ENCODE measurements at places on chromosomes 4 and X. TPM values are rescaled to one million over a fixed set of nuclear protein-coding genes. Genes with fewer than 3 reads are reported as not detected.

Gene NPY2R
- total RNA-seq: 3.3 TPM

Gene KCNIP4
- 0.68 TPM for total RNA-seq

GRCh38 chr4:107115185-107115847 is 79.2 kb upstream of the DKK2 start:
- DNase-seq: no peak
- no peaks in the 10 kb centered on the region for H3K27me3 ChIP-seq
- H3K4me1 ChIP-seq: no peaks in the 10 kb centered on the region

DNA sequence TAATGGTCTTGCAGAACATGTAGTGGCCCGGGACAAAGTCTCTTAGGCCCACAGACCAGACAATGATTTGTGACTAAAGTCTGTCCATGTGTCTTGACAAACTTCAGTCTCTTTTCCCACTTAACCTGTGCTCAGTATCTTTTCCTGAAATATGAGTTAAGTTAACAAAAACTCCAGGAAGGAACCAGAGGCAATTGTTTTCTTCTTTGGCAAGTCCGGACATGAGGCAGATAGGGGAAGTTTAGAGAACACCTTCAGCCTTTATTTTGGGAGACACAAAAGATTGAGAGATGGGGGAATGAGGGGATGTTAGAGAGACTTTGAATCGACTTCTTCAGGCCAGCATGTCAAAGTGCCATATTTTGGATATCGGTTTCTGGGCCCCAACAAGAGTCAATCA is 80.2 kb upstream of the FRMPD4 start:
- no peaks in the 10 kb centered on the region for H3K4me1 ChIP-seq
- DNase-seq: no peak
- no peak overlapping the region for H3K27ac ChIP-seq

GRCh38 chr4:123398853-123399626 is 2.4 kb downstream of the SPRY1 start:
- peak; percentile 82 for DNase-seq
- H3K36me3 ChIP-seq: no peaks in the 10 kb centered on the region
- peak overlapping the region; percentile 77 for H3K4me3 ChIP-seq
- H3K27me3 ChIP-seq: no peaks in the 10 kb centered on the region

Gene PHEX
- 0.37 TPM for total RNA-seq

DNA sequence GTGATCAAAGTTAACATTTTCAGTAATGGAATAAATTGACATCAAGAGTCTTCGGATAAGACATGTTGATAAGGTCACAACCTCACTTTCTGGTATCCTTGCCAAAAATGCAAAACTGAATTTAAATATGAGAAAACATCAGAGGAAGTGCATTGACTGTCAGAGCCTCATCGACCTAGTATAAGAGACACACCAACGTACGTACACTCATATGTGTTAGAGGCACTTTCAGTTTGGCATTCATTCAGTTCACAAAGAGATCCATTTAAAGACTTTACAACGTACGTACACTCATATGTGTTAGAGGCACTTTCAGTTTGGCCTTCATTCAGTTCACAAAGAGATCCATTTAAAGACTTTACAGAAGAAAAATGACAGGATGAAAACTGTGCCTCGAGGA is 280.3 kb downstream of the INPP4B start:
- H3K36me3 ChIP-seq: no peaks in the 10 kb centered on the region
- no peak overlapping the region for H3K4me3 ChIP-seq
- H3K27ac ChIP-seq: no peak overlapping the region
- no peaks in the 10 kb centered on the region for H3K27me3 ChIP-seq
- no peaks in the 10 kb centered on the region for H3K4me1 ChIP-seq

Gene TRIM61
- total RNA-seq: 4.5 TPM

DNA sequence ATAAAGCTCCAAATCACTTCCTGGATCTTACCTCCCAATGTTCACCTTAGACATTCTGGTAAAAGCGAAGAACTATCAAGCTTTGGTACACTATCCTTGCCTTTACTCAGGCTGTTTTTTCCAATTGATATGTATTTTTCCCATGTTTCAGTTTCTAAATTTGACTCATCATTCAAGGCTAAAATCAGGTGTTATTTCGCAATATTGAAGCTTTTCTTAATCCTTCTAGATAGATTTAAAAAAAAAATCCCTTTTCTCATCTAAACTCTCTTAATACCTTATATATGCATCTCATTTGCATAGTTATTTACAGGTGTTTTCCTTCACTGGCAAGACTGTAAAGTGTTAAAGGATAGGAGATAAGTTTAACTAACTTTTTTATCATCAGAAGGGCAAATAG is 608.1 kb upstream of the FAM241A start:
- H3K4me1 ChIP-seq: no peaks in the 10 kb centered on the region
- no peaks in the 10 kb centered on the region for H3K36me3 ChIP-seq
- H3K4me3 ChIP-seq: no peak overlapping the region
- H3K27me3 ChIP-seq: no peaks in the 10 kb centered on the region
- no peak overlapping the region for H3K27ac ChIP-seq

Gene RAB28
- 34.3 TPM for total RNA-seq

Gene KLF3
- total RNA-seq: 21.2 TPM

DNA sequence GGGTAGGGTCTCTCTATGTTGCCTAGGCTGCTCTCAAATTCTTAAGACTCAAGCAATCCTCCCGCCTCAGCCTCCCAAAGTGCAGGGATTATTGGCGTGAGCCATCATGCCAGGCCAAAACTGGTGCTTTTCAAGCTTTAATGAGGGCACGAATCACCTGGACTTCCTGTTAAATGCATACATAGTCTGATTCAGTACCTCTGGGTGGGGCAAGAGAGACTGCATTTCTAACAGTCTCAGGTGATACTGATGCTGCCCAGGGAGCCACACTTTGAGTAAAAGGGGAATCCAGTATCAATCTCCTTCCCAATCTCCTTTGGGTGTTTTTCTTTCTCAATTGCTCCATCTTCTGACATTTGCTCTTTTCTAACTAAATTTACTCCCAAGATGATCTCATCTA is 96.5 kb downstream of the SH3RF1 start:
- H3K27me3 ChIP-seq: no peaks in the 10 kb centered on the region
- no peaks in the 10 kb centered on the region for H3K4me1 ChIP-seq
- no peak for DNase-seq
- H3K27ac ChIP-seq: no peak overlapping the region
- H3K36me3 ChIP-seq: no peaks in the 10 kb centered on the region

Gene ADH4
- not detected for total RNA-seq

- no peaks in the 10 kb centered on the region for H3K27me3 ChIP-seq
- no peaks in the 10 kb centered on the region for H3K4me1 ChIP-seq
- H3K36me3 ChIP-seq: no peaks in the 10 kb centered on the region
- peak; percentile 65 for DNase-seq
- H3K4me3 ChIP-seq: peak overlapping the region; percentile 59
Observed at GRCh38 chr4:185127021-185127925, 15.8 kb upstream of the SLC25A4 start.

GRCh38 chr4:53744446-53745160 is 153.3 kb upstream of the LNX1 start:
- H3K4me3 ChIP-seq: no peak overlapping the region
- no peaks in the 10 kb centered on the region for H3K27me3 ChIP-seq
- peak; percentile 37 for DNase-seq
- no peaks in the 10 kb centered on the region for H3K4me1 ChIP-seq

DNA sequence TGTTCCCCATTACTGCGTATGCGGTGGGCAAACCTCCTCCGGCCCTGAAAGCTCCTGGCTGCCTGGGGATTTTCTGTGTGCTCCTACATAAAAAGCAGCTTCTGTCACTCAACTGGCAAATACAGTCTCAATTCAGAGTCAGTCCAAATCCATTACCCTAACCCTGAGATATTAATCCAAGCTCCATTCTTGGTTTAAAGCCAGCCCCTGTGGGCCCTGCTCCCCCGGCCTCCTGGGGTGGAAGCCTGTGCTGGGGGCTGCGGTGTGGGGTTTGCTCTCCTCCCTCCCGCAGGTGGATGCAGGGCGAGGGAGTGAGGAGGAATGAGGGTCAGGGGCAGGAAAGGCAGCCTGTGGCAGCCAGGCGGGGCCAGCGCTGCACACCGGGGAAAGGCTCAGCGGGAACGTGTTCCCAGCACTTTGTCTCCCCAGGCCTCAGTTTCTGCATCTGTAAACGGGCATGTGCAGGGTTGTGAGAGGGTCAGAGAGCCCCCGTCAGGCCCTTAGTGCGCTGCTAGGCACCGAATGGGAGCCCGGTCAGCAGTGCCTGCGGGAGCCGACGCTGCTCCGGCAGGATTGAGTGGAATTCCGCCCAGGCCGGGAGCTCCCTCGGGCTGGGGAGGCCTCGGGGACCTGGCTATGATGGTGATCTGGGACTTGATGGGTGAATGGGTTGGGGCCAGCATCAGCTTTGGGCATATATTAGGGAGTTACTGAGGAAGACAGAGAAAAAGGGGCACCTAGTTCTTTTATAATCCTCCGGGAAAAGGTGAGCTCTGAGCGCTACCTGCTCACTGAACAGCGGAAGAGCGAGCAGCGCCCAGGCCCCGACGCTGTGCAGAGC is 6.3 kb upstream of the RGS12 start:
- H3K4me3 ChIP-seq: no peak overlapping the region
- H3K36me3 ChIP-seq: no peaks in the 10 kb centered on the region
- no peak overlapping the region for H3K27ac ChIP-seq

- H3K4me1 ChIP-seq: no peaks in the 10 kb centered on the region
- no peaks in the 10 kb centered on the region for H3K36me3 ChIP-seq
- H3K27me3 ChIP-seq: no peaks in the 10 kb centered on the region
- no peak overlapping the region for H3K4me3 ChIP-seq
Observed at GRCh38 chrX:960821-961220, 251.6 kb downstream of the CRLF2 start.

DNA sequence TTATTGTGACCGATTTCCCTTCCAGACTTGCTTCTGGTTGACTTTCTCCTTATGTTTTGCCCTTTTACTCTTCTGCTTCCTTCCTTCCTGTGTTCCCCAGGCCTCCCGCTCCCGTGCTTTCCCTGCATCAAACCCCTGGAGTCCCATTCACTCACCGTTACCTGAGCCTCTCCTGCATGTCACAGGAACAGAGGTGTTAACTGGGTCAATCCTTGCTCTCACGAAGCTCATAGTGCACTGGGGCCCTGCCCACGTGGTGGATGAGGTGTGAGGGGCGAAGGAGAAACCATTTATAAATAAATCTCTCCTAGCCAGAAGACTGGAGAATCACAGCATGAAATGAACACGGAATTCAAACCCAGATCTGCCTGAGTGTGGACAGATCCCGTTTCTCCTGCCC is 83.1 kb upstream of the MSX1 start:
- no peak overlapping the region for H3K4me3 ChIP-seq
- H3K27me3 ChIP-seq: no peaks in the 10 kb centered on the region
- H3K4me1 ChIP-seq: no peaks in the 10 kb centered on the region
- no peak overlapping the region for H3K27ac ChIP-seq
- no peaks in the 10 kb centered on the region for H3K36me3 ChIP-seq

GRCh38 chr4:184168406-184169019 is 49.2 kb downstream of the ENPP6 start:
- DNase-seq: peak; percentile 86
- H3K4me1 ChIP-seq: peaks cover 6% of the 10 kb centered on the region
- no peaks in the 10 kb centered on the region for H3K36me3 ChIP-seq
- no peaks in the 10 kb centered on the region for H3K27me3 ChIP-seq

DNA sequence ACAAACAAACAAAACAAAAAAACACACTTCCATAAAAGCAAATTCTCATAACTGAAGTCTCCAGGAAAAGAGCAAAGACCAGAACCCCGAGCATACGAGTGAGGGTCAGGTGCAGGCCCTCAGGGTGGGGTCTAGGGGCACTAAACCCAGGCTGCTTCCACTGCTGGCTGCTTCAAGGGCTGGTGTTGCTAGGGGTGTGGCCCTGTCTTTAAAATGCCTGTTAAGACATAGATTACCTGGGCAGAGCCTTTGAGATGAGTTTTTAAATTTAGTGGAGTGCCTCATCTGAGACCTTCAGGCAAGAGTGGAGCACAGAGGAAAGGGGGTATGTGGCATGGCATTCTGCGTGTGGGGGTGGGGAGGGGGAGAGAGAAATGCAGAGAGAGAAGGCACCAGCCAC is 87.0 kb downstream of the FHDC1 start:
- DNase-seq: no peak
- no peak overlapping the region for H3K27ac ChIP-seq
- H3K36me3 ChIP-seq: no peaks in the 10 kb centered on the region
- no peaks in the 10 kb centered on the region for H3K4me1 ChIP-seq

- no peaks in the 10 kb centered on the region for H3K36me3 ChIP-seq
- H3K4me3 ChIP-seq: peak overlapping the region; percentile 61
- H3K27ac ChIP-seq: peak overlapping the region; percentile 86
- no peaks in the 10 kb centered on the region for H3K27me3 ChIP-seq
- peak; percentile 19 for DNase-seq
Observed at GRCh38 chrX:20265726-20266681, 705 bp downstream of the RPS6KA3 start.

Gene SUPT20HL1
- total RNA-seq: 1.5 TPM

Gene USP51
- total RNA-seq: 13.3 TPM

GRCh38 chrX:133921764-133922389 is 63.5 kb downstream of the GPC3 start:
- H3K4me1 ChIP-seq: no peaks in the 10 kb centered on the region
- peak; percentile 17 for DNase-seq
- no peaks in the 10 kb centered on the region for H3K36me3 ChIP-seq

- H3K27ac ChIP-seq: no peak overlapping the region
- no peaks in the 10 kb centered on the region for H3K4me1 ChIP-seq
- H3K4me3 ChIP-seq: no peak overlapping the region
- H3K36me3 ChIP-seq: no peaks in the 10 kb centered on the region
Observed at GRCh38 chrX:68307769-68308168, 125.5 kb downstream of the OPHN1 start.

DNA sequence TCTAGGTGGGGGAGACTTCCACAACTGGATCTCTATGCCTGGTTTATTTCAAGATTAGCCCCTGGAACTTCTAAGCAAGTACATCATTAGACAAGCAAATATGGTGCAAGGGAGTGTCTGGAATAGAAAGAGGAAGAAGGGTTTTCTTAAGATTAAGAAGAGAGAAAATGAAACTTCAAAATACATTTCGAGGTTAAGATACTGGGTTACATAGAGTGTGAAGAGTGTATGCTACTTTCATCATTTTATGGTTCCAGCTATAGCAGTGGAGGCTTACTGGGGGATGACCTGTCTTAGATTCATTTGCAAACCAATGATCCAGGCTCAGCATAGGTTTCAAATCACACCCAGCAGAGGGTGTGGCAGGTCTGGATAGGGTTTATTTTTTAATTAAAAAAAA is 144.4 kb upstream of the GATB start:
- no peaks in the 10 kb centered on the region for H3K4me1 ChIP-seq
- H3K36me3 ChIP-seq: no peaks in the 10 kb centered on the region
- no peak overlapping the region for H3K4me3 ChIP-seq
- no peaks in the 10 kb centered on the region for H3K27me3 ChIP-seq

DNA sequence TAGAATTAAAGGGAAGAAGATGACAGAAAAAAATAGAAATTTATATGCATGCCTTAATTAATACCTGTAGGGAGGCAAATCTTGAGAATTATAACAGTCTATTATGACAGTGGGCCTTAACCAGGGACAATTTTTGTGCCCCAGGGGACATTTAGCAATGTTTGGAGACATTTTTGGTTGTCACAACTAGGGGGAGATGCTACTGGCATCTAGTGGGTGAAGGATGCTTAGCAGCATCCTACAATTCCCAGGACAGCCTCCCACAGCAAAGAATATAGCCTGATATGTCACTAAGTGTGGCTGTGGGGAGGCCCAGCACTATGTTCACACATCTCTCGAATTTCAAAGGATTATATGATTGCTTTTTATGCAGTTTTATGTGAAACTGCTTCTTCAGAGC is 10.5 kb downstream of the GPR82 start:
- no peaks in the 10 kb centered on the region for H3K4me1 ChIP-seq
- H3K36me3 ChIP-seq: no peaks in the 10 kb centered on the region
- H3K4me3 ChIP-seq: no peak overlapping the region
- no peak overlapping the region for H3K27ac ChIP-seq

Gene XAGE2
- 0.81 TPM for total RNA-seq
